Upper lobe of left lung (tissue), 6 donors: ENCODE measurements at places on chromosomes 12 and 14. TPM values are rescaled to one million over a fixed set of nuclear protein-coding genes. Genes with fewer than 3 reads are reported as not detected.
A peak's percentile ranks its signal among the peaks of the same experiment; 100 is the strongest.

- no peak for DNase-seq
Measured at GRCh38 chr14:61042220-61042619, 61.2 kb downstream of the SLC38A6 start.

Gene OR2AP1
- not detected for total RNA-seq

Gene PTCSC3
- total RNA-seq, result 0.47 TPM

DNA sequence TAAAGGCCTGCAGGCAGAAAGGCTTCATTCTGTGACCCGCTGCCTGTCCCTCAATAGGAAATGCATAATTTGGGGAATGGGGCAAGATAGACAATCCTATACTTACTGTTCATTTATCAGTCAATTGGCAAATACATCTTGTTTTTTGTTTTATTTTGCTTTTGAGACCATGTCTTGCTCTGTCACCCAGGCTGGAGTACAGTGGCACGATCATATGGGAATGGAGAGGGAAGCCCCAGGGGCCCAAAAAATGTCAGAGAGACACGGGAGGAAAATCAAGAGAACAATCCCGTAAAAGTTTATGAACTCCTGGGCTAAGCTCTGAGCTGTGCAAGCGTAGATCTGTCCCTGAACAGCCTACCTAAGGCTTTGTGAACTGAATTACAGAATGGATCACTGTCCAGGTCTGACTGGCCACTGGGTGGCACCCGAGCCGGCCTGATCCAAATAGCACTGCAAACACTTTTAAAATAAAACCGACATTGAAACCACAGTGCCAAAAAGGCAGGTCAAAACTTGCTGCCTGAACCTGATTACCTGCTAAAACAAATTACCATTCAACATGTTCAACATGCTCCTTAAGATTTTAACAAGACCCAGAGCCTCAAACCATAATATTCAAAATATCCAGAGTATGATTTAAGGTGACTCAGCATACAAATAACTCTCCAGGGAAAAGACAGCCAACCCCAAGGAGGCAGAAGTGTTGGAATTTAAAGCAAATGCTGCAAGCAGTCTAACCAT lies 11.8 kb downstream of the COPS7A start:
- DNase-seq, result peak; percentile 66

Gene TRAF3
- 45.4 TPM for total RNA-seq

GRCh38 chr12:127038152-127038551 lies 1228.8 kb upstream of the TMEM132C start:
- no peak for DNase-seq

DNA sequence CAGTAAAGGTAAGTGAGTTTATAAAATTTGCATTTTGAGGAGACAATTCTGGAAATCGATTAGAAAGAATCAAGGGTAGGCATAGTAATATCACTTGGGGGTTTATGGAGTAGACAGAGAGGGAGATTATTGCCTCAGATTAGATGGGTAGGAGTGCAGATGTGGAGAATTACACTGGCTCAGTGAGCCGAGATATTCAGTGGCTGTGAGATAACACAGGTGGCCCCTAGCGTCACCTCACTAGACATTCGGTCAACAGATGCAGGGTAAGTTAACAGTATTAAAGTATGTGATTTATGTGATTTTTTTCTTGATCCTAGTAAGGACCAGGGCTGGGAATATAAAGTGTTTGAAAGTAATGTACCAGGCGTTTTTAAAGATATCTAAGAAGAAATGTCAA lies 39.6 kb upstream of the KLRD1 start:
- DNase-seq, result no peak

Gene ADAMTS20
- total RNA-seq, result not detected

DNA sequence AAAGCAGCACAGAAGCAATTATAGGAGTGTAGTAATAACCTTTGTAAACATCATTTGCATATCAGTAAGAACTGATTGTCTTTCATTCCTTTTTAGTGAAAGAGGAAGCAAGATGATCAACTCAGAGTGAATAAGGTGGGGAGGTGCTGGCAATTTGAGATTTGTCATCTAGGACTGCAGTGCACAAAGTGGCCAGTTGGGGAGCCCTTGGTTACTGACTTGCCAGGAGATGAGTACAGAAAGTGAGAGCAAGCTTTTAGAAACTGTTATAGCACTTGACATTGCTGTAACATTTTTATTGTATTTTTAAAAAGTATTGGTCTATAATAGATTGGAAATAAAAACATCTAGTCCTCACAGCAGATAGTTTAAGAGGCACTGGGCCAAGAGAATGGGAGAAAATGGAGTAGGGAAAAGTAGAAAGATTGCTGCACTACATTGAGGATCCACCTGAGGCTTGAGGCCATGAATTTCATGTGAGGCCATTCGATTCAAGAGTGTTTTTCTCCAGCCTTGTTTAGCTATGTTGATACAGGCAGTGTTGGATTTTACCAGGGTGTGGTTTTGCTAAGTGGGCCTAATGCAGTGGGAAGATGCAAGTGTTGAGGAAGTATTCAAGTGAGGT lies 98.2 kb downstream of the SNAPC1 start:
- DNase-seq, result no peak

DNA sequence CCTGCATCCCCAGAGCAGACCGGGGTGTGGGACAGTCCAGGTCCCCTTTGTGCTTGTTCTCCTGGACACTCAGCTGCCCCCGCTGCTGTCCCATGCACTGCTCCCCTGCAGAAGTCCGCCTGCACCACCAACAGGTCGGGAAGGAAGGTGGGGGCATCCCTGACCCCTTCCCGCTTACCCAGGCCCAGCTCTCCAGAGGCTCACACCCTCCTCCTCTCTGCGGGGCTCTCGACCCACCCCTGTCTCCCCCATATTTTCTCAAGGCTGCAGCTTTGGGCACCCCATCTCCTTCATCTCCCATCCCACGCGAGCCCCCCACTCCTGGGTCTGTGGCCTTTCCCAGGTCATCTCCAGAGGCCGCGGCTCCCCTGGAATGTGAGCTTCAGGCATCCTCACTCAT lies 9.4 kb downstream of the ZBTB42 start:
- DNase-seq, result no peak

GRCh38 chr12:82687021-82688011 lies 610 bp downstream of the TMTC2 start:
- DNase-seq, result peak; percentile 92

- no peak for DNase-seq
Measured at GRCh38 chr12:123614110-123614509, 12.2 kb downstream of the DDX55 start.

DNA sequence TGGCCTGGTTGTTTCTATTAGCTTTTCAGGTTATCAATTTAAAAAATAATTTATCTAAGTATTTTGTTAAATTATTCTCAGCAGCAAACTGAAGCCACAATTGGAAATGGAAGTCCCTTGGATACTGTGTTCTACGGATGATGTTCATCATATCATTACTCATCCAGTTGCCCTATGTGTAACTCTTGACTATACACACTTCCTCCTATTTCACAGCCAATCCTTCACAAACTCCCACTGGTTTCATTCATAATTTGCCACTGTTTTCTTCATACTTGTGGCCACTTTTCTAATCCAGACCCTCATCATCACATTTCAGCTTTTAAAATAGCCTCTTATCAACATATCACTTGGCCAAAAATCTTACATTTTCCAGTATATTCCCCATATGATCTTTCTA lies 84.0 kb downstream of the CATSPERB start:
- no peak for DNase-seq

GRCh38 chr14:83556065-83556464 lies 1973.9 kb upstream of the FLRT2 start:
- no peak for DNase-seq

DNA sequence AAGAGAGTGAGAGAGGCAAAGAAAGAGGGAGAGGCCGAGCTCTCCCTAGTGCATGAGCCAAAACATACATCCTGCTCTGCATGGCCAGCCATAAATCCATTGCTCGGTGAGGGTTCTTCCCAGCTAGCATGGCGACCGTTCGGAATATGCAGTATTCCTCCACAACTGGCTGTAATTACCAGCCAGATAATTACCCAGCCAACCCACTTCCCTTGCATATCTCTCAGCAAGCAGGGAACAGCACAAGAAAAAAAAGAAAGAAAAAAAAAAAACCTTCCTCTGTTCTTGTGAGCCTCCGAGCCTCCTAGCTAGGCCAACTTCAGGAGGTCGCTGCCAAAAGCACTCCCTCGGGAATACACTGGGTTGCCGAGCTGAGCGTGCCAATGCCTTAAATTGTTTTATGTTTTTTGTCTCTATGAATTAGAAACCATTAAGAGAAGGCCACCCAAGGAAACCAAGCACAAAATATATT lies 567.9 kb downstream of the MED13L start:
- no peak for DNase-seq

- DNase-seq, result no peak
Measured at GRCh38 chr12:5242440-5242839, 189.5 kb upstream of the NTF3 start.

Gene MYF5
- not detected for total RNA-seq

- no peak for DNase-seq
Measured at GRCh38 chr12:72876092-72876491, 603.9 kb downstream of the TRHDE start.

DNA sequence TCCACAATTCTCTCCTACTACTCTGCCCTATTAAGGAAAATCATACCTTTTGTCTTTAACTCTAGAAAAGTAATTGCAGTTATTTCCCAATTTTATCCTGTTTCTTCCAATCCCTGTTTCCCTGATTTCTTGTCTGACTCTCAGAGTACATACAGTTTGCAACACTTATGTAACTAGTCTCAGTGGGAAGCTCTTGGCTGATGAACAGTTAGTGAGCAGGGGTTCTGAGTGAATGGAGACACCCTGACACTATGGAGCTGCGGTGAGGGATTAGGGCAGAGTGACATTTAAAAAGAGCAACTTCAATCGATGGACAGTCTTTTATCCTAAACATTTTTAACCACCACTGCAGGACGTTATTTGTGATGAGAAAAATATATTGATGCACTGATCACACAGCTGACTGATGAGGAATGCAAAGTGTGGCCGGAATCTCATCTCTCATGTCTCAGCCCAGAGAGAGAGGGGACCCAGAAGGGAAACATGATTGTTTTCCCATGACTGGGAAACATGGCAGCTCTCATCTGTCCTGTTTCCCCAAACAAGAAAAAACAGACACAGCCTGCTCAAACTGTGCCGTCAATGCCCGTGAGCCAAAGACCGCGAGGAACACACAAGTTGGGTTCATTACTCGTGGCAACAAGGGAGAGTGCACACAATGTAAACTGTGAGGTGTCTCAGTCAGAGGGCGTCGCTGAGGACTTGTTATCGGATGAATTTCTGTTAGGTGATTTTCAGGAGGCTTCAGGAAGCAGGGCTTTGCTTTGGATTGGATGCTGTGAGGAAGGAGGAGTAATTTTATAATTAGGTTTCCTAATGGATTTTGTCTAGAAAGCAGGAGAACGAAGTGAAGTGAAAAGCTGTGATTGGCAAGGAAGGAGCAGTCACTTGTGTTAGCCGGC lies 5.2 kb upstream of the SLC6A13 start:
- DNase-seq, result no peak
